A375 (cell line): ENCODE measurements at places on chromosomes 5 and 9. TPM values are rescaled to one million over a fixed set of nuclear protein-coding genes. Genes with fewer than 3 reads are reported as not detected.

The ARL15 gene
- 11.9 and 15.6 TPM in 2 replicates for total RNA-seq

The CPLANE1 gene
- total RNA-seq: 9.1 and 11.0 TPM in 2 replicates

The CCDC192 gene
- 0.27 TPM in 1 of 2 replicates, not detected in the other for total RNA-seq

The FRRS1L gene
- not detected in 2 replicates for total RNA-seq

The NOTCH1 gene
- 18.7 and 24.1 TPM in 2 replicates for total RNA-seq

The LHX6 gene
- 0.72 and 1.7 TPM in 2 replicates for total RNA-seq
